ENCODE measurements at places on chromosomes 1 and 21.
A peak's percentile ranks its signal among the peaks of the same experiment; 100 is the strongest.

DNA sequence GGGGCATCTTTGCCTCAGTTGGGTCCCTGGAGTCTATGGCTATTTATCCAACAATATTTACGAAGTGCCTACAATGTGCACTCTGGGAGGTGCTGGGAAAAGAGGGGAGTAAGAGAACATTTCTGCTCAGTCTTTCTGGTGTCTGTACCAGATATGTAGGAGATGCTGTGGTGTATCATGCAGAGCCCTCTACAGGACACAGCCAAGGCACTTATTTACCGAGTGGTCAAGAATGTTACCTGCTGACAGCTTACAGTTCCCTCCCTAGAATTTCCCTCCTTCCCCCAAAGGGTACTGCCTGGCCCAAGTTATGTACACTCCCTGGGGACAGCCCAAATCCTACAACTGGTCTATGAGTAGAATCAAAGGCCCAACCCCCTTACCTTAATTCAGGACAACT is 177.7 kb downstream of the C1orf94 start:
- no peak for DNase-seq

DNA sequence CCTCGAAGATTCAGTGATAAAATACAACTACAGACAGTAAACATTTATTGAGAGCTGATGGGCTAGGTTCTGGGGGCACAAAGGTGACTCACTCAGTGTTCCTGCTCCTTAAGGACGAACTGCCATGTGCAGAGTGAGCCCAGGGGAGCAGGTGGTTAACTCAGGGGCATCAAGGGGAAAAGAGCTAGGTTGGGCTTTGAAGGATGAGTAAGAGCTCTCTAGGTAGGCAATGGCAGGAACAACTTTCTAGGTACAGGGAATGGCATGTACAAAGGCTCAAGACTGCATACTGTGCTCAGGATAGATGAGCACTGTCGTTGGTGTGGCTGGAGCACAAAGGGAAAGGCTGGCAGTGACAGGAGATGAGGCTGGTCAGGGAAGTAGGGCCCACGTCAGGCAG is 16.6 kb upstream of the EPB41 start:
- no peak for DNase-seq

- no peak for DNase-seq
These were observed 303.7 kb upstream of the PLD5 start for GRCh38 chr1:242828199-242828598.

DNA sequence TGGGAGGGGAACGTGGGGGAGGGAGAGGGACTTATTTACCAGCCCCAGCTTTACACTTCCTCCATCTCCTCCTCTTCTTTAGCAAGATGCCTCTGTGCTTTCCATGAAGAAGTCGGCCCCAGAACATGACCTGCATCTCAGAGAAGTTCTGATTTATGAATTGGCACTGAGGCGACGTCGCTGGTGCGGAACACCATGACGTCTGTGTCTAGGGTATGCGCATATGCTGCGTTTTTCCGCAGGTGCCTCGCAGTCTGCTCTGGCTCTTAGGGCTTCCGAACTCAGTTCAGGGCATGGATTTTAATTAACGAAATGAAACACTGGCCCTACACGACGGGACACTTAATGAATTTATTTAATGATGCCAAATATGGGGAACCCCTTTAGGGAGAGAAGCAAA is 510.3 kb downstream of the SMYD3 start:
- DNase-seq: no peak

GRCh38 chr1:171195767-171196166 is 10.7 kb downstream of the FMO2 start:
- DNase-seq: no peak

DNA sequence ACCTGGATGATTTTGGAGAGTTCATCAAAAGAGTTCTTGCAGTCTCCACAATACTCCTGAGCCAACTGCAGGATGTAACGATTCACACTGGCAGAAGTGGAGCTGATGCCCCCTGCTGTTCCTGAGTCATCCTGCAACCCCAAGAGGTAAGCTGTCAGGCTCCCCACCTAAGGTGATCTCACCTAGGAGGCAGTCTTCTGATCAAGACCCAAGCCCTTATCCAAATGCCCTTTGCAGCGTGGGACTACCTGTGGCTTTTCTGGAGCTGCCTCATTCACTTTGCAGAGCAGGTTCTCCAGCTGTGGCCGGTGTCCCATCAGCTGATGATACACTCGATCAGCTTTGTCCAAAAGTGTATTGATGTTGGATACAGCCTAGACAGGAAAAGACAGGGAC is 96.4 kb downstream of the UBR4 start:
- DNase-seq: peak; percentile 23

GRCh38 chr1:207454046-207454964 is at the start of gene CR2:
Gene CR2, plus strand, starts transcription at chr1:207454328. Its CDS starts 91 bp downstream, at chr1:207454419.
- no peak for DNase-seq

- DNase-seq: no peak
These were observed 142.7 kb downstream of the CDC42BPA start for GRCh38 chr1:227175611-227176010.

DNA sequence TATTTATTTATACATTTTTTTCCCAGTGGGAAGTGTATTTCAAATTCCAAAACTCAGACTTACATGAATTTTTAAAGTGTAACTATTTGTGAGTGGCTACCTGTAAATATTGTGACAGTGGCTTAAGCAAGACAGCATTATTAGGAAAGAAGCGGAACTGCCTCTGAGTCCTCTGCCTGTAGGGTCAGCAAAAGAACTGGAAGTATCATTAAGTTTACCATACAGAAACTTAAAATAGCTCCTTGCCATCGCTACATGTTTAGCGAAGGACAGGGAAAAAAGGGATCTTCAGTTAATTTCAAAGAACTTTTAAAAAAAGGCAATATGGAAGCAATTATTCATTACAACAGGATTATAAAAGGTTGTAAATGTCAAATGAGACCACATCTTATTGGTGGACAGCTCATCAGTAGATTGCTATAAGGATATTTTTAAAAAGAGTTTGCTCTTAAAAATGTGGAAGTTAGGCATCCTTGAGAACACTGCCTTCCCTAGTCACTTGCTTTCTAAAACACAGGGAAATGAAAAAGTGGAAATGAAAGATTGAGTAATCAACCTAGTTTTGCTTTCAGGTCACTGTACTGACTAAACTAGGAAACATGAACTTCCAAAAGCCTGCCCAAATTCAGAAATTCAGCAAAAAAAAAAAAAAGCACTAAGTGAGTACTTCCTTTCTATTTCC is 39.2 kb downstream of the NSL1 start:
- DNase-seq: no peak

- no peak for DNase-seq
These were observed 29.0 kb downstream of the JUN start for GRCh38 chr1:58754683-58755467.

DNA sequence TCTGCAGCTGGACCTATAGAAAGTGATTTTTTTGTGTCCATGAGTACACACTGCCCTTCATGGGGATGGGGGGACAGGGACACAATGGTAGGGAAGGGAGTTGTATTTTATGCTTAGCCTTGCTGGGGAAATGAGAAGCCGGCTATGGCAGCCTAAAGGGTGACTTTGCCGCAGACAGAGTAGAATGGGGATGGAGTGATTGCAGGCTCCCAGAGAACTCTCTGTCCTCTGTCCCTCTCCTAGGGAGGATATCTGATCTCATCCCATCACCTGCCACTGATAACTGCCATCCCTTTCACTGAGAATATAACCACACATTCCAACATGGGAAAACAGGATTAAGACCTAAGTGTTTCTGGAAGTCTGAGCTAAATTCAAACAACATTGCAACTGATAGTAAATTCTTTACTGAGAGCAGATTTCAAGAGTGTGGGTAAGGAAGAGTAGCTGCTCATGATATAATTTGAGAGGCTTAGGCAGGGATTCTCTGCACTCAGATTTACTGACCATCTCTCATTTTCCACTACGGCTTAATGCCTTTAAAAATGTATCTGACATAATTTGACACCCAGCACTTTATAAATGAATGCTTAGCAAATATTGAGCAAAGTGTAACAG is 13.9 kb downstream of the SH2D1B start:
- DNase-seq: no peak

DNA sequence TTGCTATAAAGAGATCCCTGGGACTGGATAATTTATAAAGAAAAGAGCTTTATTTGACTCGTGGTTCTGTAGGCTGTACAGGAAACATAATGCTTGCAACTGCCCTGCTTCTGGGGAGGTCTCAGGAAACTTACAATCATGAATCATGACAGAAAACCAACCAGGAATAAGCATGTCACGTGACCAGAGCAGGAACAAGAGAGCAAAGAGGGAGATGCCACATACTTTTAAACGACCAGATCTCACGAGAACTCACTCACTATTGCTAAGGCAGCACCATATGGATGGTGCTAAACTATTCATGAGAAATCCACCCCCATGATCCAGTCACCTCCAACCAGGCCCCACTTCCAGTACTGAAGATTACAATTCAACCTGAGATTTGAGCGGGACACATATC is 49.8 kb upstream of the RCC1 start:
- DNase-seq: no peak
